ENCODE measurements at places on chromosomes 3 and 15.

DNA sequence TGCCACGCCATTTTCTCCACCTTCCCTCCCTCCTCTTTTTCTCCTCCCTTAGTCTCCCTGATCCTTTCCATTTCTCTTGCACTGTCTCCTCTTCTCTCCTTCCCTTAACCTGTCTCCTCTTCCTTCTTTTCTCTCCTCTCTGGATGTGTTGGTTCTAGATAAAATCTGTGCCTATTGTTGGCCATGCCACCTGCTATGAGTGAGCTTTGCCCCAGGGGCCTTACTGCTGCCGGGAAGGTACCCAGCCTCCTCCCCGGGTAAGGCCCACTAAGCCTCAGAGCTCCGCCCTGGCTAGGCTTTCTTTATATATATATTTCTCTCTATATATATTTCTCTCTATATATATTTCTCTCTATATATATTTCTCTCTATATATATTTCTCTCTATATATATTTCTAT lies 14.7 kb downstream of the GPD1L start:
- no peak for DNase-seq

DNA sequence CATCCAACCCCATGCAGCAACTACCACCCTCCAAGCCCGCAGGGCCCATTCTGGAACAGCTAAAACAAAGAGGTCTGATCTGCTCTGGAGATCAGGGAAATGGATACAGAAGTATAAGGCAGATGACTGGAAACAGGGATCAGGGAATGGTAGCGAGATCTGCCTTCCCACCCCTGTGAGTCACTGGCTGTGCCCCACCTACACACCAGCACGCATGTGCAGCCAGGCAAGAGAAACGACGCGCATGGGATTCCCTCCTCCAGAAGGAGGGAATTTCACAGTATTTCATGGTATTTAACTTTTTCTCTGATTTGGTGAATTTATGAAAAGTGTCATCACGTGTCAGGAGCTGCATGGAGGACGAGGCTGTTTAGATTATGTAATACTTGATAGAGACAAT lies 116.7 kb downstream of the ARRDC4 start:
- no peak for DNase-seq

GRCh38 chr3:124967964-124968363 lies 33.4 kb upstream of the MUC13 start:
- DNase-seq: no peak

- no peak for DNase-seq
Observed at GRCh38 chr3:15886521-15886920, 88.7 kb upstream of the ANKRD28 start.

DNA sequence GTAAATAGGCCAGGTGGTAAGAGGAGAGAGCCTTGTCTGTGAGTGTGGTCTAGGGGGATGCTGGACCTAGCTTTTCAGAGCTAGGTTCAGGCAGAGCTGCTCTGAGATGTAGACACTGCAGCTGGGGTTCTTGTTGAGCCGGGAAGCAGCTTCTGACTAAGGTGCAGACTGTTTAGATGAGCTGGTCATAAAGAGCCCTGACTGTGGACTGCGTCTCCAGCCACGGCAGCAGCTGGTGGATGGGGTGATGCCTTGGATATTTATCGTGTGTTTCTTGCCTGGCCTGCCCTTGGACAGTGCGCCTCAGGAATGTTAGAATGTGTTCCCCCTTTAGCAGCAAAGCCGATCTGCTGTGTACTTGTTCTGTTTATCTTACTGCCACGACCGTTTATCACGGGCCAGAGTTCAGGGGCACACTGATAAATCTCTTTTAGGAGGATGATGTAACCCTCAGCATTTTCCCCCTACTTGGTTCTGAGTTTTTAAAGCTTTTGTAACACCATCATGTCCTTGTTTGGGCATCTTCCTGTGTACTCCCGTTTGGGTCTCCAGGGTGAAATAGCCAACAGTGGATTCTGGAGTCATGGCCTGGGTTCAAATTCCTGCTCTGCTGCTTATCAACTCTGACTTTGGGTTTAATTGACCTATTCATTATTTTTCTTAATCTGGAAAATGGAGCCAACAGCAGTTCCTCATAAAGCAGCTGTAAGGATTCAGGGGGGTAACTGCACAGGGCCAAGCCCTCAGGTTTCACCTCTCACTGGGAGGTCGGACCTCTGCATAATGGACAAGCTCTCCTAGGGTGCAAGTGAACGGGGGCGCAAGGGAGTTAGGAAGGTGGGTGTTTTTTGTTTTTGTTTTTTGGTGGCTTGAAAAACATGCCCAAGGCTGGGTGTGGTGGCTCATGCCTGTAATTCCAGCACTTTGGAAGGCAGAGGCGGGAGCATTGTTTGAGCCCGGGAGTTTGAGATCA lies 51.4 kb downstream of the FLNB start:
- peak; percentile 98 for DNase-seq

DNA sequence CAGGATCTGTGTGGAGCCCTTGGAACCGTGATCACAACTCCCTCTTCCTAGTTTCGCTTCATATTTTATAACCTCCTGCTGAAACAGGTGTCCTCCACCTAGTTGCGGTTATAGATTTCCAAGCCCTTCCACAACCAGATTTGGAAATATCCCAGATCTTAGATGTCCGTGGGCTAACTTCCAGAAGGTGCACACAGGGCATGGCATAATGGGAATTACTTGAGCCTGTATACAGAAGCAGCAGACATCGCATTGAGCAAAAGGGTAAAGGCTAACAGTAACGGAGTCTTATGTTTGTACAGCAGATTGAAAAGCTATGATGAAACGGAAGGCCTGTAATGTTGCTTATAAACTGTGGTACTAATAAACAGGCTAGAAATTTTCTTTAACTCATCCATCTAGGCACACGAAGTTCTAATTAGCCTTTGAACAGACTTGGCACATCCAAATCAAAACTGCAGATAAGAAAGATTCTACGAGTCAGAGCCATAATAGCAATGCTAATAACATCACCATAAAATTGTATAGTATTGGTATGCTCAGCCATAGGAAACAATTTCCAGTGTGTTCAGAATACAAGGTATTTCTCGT lies 1.2 kb upstream of the USF3 start:
- DNase-seq: peak; percentile 5

DNA sequence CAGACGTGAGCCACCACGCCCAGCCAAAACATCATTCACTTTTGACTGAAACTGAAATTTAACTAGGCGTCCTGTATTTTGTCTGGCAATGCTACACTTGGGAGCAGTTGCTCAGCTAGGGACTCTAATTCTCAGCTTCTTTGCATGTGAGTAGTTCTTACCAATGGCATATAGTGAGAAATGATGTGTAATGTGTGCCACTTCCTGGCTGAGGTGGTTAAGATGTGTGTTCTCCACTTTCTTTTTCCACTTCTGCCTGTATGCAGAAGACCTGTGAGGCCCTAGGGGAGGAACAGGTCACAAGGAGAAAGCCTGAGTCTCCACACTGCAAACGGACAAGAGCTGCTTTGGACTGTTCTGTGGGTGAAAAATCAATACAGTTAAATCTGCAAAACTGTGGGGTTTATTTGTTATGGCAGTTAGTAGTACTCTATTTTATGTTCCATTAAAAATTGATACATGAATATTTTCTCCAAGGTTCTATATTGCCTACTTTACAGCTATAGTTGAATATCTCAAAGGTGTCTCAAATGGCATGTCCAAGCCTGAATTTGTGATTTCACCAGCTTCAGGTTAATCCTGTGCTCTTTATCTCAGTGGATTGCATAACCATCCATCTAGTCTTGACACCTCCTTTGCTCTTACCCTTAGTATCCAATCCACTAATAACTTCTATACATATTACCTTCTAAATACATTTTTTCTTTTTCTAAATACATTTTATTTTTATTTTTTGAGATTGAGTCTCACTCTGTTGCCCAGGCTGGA lies 59.3 kb downstream of the NR1D2 start:
- no peak for DNase-seq

DNA sequence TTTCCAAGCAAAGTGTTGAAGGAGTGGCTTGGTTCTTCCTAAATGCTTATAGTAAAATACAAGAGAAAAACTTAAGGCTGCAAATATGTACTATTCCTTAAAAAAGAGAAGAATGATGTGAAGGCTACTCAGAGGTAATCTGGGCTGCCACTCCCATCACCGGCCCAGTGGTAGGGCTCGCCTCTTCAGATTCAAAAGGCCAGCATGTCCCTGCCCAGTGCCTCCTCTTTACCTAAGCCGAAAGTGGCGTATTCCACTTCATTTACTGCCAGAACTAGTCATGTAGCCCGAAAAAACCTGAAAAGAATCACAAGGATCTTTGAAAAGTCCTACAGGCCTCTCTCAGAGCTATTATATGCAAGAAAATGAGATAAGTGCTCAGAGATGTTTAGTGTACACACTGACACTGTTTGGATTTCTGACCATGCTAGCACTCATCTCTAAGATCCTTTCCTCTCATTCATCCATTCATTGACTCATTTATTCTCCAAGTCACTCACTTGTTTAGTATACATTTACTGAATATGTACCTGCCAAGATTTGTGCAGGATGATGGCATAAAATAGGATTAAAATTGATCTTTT lies 373.3 kb upstream of the THBS1 start:
- no peak for DNase-seq

DNA sequence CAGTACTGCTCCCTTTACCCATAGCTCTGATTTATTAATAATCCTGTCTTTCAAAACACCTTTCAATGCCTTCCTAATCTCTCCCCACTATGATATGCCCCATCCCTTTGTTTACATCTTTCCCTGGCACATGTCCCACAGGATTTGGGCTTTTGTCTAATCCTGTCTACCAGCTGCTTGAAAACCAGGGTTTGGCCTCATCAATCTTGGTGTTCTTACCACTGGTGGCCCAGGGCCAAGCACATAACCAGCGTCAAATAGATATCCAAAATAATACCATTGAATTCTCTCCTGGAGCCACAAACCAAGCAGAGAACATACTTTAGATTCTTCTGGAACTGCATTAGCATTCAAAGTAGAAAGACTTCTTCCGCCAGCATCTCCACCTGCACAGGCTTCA lies 104.8 kb upstream of the PPP2R3A start:
- no peak for DNase-seq

GRCh38 chr3:151439652-151440125 lies 21.2 kb downstream of the IGSF10 start:
- peak; percentile 75 for DNase-seq

DNA sequence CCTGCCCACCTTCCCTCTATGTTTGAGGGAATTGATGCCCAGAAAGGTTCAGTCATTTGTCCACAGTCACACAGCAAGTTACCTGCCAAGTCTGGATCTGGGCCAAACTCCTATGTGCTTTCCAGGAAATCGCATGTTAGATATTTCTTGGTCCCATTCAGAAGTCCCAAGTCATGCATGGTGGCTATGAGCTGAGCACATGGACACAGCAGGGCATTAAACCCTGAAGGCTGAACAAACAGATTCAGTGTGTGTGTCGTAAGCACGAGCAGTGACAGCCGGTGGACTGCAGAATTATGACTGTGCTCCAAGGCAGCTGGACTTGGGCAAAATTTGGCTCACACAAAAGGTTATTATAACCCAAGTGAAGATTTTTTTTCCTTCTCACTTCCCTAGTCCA lies 11.4 kb upstream of the SLC6A6 start:
- peak; percentile 76 for DNase-seq

DNA sequence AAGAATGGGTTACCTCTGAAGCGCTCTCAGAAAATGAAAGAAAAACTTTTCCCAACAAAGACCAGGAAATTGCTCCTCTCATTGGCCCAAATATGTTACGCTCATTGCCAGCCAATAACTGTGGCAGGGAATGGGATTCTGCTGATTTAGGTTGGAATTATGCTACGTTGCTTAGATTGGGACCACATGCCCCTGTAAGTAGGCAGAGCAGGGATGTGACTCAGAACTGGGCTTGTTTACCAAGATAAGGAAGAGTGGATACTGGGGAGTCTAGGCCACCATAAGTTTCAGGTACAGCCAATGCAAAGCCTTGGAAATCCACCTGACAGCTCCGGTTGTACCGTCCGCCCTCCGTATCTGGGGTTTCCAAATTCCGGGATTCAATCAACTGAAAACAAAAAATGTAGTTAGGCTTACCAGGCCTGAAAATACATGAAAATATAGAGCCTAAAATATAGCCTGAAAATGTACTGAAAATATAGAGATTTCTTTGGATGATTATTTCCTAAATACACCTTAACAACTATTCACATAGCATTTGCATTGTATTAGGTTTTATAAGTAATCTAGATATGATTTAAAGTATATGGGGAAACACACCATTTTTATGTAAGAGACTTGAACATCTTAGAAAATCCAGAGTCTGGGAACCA lies 1.5 kb upstream of the TCF12 start:
- no peak for DNase-seq

DNA sequence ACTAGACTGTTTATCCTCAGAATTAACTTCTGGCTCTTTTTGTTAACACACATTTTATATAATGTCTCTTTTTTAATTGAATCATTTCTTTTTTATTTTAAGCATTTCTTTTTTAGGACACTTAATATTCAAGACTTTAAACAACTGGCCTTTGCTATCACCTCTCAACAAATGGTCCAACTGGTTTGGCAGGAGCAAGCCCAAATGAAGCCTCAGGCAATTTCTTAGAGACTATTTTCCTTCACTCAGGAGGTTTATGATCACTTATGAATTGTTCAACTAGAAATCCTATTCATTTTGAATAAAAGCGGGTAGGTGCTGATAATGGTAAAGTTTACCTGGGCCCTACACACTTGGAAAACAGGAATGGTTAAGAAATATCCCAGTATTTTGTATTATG lies 705.6 kb upstream of the GBE1 start:
- no peak for DNase-seq

DNA sequence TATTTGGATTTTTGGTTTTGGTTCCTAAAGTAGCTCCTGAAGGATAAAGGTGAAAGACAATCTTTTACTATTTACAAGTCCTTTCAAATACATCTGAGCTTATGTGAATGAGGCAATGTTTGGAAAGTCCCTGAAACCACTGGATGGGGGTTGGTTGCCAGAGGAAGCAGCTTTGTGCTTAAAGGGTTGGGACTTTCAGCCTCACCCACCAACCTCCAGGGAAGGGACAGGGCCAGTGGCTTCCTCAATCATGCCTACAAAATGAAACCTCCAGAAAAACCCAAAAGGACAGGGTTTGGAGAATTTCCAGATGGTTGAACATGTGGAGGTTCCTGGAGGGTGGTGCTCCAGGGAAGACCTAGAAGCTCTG lies 20.9 kb upstream of the ABHD17C start:
- no peak for DNase-seq

- no peak for DNase-seq
Observed at GRCh38 chr3:123651449-123652341, 66.8 kb upstream of the HACD2 start.

- DNase-seq: no peak
Observed at GRCh38 chr3:112497897-112498548, 1.2 kb downstream of the BTLA start.

GRCh38 chr3:159872374-159873109 lies 116.1 kb upstream of the IL12A start:
- DNase-seq: peak; percentile 96

DNA sequence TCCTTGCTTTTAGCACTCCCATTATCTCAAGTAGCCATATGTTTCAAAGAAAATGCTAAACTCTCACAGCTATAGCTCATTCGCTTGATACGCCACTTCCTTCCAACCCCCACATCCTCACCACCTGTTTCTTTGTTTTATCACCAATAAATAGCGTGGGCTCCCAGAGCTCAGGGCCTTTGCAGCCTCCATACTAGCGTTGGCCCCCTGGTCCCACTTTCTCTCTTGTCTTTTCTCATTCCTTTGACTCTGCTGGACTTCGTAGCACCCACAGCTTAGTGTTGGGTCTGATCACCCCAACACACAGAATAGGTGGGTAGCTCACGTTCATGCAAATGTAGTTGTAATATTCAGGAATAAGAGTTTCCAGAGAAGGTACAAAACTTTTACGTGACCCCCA lies 4.1 kb upstream of the GPD1L start:
- no peak for DNase-seq

GRCh38 chr3:97232393-97233034 lies 418.1 kb downstream of the EPHA6 start:
- DNase-seq: no peak

All from HCEC 1CT (cell line).